Astrocyte (in vitro differentiated cells and primary cell): ENCODE measurements at places on chromosomes 13 and 19.

DNA sequence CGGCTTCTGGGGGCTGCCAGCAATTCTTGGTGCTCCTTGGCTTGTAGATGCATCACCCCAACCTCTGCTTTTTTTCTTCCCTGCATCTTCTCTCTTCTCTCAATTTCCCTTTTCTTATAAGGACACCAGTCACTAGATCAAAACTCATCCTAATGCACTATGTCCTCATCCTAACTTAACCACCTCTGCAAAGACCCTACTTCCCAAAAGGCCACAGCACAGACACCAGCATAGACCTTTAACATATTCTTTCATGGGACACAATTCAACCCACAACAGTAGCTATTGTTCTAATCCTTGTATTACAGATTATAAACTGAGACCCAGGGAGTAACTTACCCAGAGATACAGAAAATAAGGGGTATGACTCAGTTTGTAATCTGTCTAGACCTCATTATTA lies 47.0 kb downstream of the RUBCNL start:
- DNase-seq = no peak

GRCh38 chr13:51957377-51958216 lies 53.7 kb downstream of the ATP7B start:
- DNase-seq = no peak

GRCh38 chr13:47092202-47092601 lies 195.3 kb upstream of the HTR2A start:
- no peak for DNase-seq

- DNase-seq = no peak
Observed at GRCh38 chr19:823565-824121, 1.9 kb upstream of the PLPPR3 start.

GRCh38 chr19:11420429-11421370 lies 1.6 kb upstream of the RGL3 start:
- no peak for DNase-seq

DNA sequence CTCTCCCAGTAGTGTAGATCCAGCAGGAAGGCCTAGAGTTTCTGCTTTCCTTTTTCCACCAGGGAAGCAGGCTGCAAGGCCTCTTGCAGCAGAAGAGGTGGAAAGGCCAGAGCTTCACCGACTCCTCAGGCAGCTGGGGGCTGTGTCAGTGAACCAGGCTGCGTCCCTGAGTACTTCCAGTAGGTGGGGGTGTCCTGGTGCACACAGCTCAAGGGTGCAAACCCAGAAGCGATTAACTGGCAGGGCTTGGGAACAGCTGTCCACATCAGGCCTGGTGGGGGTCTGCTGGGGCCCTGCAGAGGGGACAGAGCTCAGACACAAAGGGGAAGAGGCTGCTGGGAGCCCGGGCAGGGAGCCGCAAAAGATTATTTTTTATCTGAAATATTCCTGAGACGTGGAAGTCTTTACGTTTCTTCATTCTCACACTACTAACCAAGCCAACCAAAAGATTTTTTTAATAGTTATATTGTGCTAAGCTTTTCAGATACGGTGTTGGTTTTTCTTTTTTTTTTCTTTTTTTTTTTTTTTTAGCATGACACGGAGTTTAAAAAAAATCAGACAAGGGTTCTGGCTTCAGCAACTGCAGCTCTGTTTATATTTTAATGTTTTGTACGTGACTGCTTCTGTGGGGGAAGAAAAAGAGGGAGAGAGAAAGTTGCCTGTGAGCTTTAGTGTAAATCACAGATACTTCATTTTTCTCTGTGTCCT lies 11.0 kb downstream of the TSHZ3 start:
- peak; percentile 42 for DNase-seq

DNA sequence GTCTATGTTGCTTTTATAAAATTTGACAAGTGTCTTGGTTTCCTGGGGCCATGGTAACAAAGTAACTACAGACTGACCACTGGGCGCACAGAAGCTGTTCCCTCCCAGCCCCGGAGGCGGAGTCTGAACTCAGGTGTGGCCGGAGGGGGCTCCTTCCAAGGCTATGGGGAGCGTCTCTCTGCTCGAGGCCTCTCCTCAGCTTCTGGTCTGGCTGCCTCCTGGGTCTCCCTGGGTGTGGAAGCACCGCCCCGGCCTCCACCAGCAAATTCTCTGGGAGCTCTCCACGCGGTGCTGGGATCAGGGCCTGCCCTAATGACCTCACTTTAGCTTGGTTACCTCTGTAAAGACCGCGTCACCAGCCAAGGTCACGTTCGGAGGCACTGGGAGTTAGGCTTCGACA lies 45.7 kb upstream of the F7 start:
- no peak for DNase-seq

- no peak for DNase-seq
Observed at GRCh38 chr13:114015969-114016295, 42.1 kb upstream of the C13orf46 start.

- DNase-seq = no peak
Observed at GRCh38 chr19:16585808-16586476, 13.7 kb upstream of the SLC35E1 start.

DNA sequence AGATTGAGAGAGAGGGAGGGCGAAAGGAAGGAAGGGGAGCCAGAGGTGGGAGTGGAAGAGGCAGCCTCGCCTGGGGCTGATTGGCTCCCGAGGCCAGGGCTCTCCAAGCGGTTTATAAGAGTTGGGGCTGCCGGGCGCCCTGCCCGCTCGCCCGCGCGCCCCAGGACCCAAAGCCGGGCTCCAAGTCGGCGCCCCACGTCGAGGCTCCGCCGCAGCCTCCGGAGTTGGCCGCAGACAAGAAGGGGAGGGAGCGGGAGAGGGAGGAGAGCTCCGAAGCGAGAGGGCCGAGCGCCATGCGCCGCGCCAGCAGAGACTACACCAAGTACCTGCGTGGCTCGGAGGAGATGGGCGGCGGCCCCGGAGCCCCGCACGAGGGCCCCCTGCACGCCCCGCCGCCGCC lies at the start of gene TNFSF11:
TNFSF11 (plus strand) TSS at position 142 of the 400 bp plus-strand sequence; CDS start at position 294, 152 bp downstream.
- DNase-seq = no peak

- no peak for DNase-seq
Observed at GRCh38 chr19:15863272-15863671, 34.6 kb downstream of the CYP4F2 start.

DNA sequence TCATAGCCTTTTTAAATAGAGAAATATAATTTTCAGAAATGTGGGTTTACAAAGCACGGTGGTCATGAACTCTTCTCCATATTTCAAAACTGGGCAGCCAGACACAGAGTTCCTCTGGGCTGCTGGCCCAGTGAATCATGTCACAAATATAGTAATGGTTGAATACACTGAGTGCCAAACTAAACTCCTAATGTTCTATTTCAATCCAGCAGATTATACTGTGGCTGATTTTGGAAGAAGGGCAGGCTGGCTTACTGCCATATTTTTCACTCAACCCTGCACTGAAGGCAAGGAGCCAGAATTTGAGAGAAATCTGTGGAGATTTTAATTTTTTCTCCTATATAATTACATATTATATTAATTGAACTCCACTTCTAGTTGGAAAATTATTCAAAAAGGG lies 17.0 kb upstream of the PRR20A start:
- DNase-seq = no peak

DNA sequence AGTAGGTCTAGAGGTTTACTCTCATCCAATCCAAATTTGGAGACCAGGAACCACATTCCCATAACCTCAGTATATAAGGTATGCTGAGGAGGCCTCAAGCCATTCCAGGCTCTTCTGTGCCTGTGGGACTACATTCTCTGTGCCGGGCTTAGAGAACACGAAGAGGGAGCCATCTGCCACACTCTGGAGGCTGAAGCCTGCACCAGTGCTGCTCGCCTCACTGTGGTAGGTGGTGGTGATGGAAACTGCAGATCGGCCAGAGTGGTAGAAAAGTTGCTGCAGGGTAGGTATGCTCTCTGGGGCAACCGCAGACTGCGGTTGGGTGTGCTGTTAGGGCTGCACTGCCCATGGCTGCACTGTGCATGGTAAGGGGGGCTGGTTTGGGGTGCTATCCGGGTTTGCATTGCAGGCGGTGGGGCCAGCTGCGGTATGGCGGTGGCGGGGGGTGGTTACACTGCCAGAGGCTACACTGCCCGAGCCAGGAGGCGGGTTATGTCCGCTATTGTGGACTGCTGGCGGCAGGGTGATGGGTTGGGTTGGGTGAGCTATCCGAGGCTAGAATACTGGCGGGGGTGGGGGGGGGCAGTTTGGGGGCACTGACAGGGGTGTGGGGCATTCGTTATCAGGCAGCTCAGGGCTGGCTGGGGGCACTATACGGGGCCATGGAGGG lies 145.0 kb downstream of the TNFRSF19 start:
- DNase-seq = no peak

- DNase-seq = peak; percentile 18
Observed at GRCh38 chr19:49421039-49421877, 2.0 kb downstream of the PTH2 start.

GRCh38 chr13:47179321-47179720 lies 282.5 kb upstream of the HTR2A start:
- DNase-seq = no peak

DNA sequence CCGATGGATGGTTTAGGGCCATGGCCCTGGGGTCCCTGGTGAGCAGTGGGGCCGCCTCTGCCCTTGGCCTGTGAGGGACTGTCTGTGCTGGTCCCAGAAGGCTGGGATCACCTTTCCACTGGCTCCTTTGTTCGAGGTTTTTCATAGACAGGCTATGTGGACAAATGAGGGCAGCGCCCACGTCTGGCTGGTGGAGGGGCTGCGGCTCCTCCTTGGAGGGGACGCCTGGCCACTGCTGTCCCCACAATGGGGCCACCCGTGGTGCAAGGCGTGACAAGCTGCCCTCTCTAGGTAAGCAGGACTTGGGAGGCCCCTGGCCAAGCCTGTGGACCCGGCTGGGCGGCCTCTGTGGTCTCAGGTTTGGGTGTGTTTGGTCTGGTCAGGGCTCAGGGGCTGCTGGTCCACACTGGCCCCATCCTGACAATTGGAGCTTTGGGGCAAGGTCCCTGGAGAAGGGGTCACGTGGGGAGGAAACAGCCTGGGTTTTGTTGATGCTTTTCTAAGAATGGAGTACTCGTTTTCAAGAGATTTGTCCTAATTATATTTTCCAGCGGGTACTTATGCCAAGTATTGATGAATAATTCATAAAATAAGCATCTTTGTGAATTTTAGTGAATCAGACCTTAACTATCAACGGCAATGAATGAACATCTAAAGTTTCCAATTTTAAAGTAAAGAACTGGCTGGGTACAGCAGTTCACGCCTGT lies 33.3 kb downstream of the MCF2L start:
- DNase-seq = no peak

- DNase-seq = no peak
Observed at GRCh38 chr19:53389978-53390377, 5.0 kb upstream of the ZNF765 start.
